Activated naive CD8-positive, alpha-beta T cell treated with anti-CD3 and anti-CD28 coated beads, Interleukin-2, amount 50 U/mL, for 16 hours (primary cell): ENCODE measurements at places on chromosomes 2 and 18.

- no peak for DNase-seq
Observed at GRCh38 chr2:33502025-33502424, 25.6 kb downstream of the RASGRP3 start.

DNA sequence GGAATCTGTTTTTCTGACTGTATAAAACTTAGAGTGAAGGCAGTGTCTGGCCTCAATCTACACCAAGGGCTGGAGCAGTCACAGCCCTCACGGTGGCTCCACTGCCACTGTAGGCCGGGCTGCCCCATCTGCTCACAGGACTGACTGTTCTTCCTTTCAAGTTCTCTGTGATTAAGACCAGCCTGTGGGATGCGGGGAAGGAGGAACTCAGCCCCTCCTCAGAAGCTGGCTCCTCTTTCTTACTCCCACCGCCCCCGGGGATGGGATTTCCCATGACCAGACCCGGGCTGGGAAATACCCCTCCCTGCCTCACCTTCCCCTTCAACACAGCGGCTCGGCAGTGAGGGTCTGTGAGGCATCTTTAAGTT is 106.0 kb downstream of the COPS8 start:
- no peak for DNase-seq

- DNase-seq: no peak
Observed at GRCh38 chr2:172100935-172101820, 1.5 kb downstream of the DLX2 start.

DNA sequence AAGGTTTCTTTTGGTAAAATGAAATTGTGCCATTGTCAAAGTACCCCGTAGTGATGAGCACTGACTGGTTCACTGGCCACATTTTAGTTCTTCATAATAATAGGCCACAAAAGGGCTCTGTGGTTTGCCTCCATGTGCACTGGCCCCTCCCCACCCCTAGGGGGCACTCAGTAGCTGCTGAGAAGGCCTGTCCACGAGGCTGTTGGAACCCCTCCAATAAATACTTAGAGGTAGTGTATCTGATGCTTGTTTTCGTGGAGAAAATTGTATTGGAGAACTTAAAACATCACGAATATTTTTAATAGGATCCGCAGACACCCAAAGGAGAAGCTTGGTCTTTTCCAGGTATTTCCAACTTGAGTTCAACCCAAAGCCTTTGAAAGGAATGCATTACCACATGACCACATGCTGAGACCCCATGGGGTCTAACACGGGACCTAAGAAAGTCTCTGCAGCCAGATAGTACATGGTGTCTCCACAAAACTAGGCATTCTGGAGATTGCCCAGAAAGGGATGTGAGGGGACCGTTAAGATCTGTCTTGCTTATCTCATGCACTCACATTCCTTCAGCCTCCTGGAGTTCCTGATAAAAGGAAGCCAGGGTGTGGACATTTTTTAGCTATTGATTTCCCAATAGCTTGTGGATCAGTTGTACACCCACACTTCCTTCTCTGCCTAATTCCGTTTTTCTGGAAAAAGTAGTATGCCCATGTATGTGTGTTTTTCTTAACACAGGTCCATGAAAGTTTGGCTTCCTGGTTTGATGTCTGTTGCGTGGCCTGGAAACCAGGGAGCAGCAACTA is 28.5 kb upstream of the NOSTRIN start:
- no peak for DNase-seq

DNA sequence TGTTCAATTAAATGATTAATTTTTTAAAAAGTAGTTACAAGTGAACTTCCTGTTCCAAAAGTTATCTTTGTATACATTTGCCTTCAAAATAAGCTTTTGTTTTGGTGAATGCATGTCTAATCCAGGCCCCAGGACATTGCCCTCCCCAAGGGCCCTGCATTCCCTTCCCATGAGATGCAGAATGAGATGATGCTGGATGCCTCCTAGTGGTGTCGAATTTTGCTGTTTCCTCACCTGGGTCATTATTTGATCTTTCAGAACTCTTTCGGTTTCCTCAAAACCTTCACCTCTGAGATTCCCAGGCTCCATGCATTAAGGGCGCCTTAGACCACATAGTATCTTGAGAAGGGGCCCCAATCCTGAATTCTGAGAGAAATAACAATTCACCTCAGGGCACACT is 728.8 kb downstream of the CNTNAP5 start:
- DNase-seq: no peak

DNA sequence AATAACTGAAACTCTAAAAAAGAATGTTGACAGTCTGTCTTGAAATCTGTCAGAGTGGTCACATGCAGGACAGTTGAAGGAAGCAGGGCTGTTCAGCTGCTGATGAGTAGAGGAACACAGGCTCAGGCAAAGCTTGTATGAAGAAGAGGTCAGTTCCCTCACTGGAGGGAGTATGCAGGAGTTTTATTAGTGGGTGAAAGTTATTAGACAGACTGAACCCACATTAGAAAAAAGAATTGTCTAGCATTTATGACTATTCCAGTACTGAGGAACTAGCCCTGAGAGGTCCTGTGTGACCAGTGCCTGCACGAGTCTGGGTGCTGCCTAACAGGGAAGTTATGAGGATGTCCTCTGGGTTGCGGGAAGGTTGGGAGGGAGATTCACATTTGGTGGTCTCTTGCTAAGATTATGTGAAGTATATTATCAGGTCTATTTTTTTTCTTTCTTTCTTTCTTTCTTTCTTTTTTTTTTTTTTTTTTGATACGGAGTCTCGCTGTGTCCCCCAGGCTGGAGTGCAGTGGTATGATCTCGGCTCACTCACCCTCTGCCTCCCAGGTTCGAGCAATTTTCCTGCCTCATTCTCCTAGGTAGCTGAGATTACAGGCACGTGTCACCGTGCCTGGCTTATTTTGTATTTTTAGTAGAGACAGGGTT is 9.6 kb downstream of the TET3 start:
- no peak for DNase-seq

- DNase-seq: no peak
Observed at GRCh38 chr18:12960853-12961397, 13.1 kb downstream of the SEH1L start.

DNA sequence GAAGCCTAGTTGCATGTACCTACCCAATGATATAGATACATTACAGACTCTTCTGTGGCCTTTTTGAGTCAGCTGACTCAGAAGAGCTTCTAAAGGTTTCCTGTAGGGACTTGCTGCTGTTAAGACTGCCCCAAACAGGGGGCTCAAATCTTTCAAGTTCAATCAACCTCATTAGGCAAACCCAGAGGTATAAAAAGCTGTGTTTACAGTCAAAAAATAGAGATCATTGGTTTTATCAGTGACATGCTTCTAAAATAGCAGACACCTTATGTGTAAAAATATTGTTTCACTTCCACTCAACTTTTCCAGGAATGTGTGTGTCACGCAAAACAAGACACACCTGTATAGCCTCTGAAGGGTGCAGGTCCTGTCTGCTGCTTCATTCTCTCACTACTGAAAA is 624.3 kb upstream of the FANCL start:
- DNase-seq: no peak

DNA sequence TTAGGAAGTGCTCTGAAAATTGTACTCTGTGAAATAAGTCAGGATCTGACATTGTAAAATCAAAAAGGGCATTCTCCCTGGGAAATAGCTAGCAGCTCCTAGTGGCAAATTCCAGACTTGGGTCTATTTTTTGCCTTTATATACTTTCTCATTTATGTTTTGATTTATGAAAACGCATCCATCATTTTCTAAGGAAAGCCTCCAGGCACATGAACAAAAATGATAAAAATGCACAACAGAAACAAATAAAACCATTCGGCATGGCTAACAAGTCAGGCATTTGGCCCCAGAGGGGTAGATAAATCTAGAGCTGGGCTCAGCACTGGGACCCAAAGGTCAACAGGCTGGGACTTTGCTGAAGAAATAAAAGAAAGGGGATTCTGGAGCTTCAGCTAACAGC is 167.0 kb downstream of the BCL11A start:
- no peak for DNase-seq

GRCh38 chr18:54762386-54762785 is 65.9 kb upstream of the RAB27B start:
- DNase-seq: no peak

DNA sequence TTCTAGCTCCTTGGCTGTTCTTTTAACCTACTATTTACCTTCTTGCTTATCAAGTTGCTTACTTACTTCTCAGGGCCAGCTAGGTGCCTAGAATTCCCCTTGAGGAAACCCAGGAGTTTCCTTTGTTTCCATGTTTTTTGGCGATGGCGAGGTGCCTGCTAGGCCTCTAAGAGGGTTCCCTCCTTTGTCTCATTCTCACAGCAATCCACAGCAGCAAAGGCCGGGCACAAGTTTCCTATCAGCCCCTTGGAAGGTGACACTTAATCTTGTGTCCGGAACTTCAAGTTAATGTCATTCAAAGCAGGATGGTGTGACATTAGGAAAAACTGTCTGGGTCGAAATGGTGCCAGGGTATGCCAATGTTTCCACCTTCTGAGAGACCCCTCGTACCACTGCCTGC is 101.9 kb upstream of the EPC2 start:
- no peak for DNase-seq

- no peak for DNase-seq
Observed at GRCh38 chr18:50195689-50196088, 742 bp upstream of the MYO5B start.

DNA sequence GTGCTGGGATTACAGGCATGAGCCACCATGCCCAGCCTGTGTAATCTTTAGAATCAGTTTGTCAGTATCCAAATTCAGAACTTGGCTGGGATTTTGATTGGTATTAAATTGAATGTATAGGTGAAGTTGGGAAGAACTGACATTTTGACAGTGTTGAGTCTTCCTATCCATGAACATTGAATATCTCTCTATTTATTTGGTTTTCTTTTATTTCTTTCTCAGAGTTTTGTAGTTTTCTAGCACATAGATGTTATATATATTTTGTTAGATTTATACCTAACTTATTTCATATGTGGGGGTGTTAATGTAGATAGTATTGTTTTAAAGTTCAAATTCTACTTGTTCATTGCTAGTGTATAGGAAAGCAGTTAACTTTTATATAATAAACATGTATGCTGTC is 31.5 kb downstream of the CEP192 start:
- DNase-seq: no peak

DNA sequence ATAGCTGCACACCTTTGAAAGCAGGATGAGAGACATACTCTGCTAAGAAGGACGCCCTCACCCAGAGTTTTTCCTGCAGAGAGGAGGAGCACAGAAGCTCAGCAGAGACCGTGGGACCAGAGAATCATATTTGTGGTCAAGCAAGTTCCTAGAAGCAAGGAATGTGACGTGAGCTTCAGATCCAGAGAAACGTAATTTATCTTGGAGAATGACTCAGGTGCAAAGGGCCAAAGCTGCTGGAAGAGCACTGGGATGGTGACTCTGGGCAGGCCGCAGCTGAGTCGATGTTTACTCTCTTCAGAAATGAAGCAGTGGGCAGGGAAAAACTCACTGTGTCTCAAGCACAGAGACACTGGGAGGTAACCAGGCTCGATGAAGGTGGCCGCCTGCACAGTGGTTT is 50.1 kb upstream of the IGFBP2 start:
- DNase-seq: no peak

- no peak for DNase-seq
Observed at GRCh38 chr2:12109363-12110017, 363.1 kb downstream of the LPIN1 start.

DNA sequence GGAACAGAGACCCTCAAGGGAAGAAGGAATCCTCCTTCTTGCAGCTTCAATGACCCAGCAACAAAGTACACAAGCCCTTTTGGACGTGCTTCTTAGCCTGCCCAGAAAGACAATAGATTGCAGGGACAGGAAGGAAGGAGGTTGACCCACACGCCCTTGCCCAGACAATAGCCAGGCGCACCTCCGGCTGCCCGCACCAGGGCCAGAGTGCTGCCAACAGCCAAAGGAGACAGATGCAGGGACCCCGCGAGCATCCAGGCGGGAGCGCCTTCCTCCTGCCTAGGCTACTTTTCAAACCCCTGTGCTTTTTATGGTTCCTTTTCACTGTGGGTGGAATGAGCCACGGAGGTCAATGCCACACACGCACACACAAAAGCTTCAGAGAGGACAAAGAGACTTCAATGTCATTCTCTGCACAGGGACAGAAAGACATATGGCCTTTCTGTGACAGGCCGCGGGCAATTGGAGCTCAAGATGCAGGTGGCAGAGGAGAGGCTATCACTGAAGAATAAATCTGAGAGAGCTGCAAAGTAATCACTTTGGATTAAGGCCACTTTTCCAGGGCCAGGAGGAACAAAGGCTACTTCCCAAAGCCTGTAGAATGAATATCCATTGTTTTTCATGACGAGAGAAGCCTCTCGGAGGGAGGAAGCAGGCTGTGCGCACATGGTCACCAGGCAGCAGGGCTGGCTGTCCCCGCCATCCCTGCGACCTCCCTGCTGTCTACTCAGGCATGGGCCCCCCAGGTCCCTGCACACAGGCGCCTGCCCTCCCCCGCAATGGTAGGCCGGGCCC is 300.6 kb downstream of the EIPR1 start:
- DNase-seq: no peak

DNA sequence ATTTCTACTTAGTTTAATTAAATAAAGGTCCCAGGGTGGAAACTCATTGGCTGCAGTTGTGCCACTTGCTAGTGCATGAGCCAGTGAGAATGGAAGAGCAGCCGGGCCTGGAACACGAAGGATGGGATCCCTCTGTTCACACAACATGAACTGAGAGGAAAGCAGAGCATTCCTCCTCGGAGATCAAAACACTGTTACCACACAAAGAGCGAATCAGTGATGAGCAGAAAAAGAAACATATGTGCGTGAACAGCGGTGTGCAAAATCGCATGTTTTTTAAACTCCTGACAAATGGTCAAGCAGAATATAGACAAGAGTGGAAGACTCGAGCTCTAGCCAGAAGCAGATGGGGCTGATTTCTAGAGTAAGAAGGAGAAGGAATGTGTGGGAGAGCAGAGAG is 28.4 kb upstream of the ANKRD44 start:
- no peak for DNase-seq

DNA sequence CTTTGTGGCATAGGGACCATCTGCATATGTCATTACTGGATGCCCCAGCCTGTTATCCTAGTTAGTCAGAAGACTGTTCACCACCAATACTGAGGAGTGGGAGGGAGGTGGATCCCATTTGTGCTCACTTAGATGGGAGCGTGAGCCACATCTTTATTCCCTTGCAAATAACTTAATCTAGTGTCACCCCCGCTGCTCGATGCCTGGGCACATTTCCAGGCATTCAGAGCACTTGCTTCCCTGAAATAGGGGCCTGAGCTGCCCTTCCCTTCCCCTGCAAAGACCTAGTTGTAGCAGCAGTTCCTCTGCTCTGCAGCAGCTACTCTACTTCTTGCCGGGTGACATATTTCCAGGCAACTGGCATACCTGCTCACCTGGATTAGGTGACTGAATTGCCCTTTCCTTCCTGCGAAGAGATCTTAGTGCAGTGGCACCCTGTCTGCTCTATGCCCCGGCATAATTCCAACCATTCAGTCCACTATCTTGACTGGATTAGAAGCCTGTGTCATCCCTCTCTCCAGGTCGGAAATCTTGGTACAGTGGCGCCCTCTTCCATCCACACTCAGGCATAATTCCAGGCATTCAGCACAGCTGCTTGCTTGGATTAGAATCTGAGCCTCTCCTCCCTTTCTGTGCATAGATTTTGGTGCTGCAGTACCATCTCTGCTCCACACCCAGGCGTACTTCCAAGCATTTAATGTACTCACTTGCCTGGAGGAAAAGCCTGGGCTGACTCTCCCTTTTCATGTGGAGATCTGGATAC is 1389.1 kb upstream of the TMEFF2 start:
- DNase-seq: no peak

- no peak for DNase-seq
Observed at GRCh38 chr2:158965641-158966040, 2.8 kb upstream of the TANC1 start.

GRCh38 chr18:60122339-60122738 is 222.5 kb downstream of the PMAIP1 start:
- DNase-seq: no peak
